ENCODE measurements at places on chromosomes 1 and 21.

DNA sequence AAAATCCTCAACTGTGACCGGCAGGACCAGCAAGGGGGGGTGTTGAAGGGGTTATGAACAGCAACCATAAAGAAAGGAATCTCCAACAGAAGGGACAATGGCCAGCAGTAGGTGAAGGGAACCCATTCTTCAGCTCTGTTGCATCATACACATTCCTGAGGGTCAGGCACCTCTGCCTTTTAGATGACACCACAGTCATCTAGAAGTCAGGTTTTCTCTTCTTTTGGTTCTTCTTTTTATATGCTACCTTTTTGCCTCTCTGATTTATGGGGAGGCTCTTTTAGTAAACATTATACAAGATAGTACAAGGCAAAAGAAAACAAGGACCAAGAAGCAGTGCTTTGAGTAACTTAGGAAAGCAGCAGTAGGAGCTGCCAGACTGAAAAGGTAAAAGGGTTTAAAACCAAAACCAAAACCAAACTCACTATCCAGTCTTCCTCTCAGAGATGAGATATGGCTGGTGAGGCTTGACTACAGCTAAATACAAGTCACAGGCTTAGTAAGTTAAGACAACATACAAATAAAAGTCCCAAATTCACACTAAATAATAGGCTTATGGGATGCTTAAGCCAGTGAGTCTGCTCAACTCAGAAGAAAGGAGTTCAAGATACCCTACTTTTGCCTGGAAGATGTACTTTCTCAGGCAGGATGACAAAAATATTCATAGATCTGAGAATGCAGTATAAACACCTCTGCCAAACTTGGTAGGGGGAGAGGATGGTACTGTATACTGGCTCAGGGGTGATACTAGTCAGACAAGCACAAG is 4.1 kb downstream of the TEX38 start:
- no peak for DNase-seq

- peak; percentile 60 for DNase-seq
Observed at GRCh38 chr21:34274001-34274400, 89.8 kb upstream of the KCNE2 start.

GRCh38 chr1:158119976-158120653 is 60.6 kb upstream of the CD1D start:
- DNase-seq = no peak

DNA sequence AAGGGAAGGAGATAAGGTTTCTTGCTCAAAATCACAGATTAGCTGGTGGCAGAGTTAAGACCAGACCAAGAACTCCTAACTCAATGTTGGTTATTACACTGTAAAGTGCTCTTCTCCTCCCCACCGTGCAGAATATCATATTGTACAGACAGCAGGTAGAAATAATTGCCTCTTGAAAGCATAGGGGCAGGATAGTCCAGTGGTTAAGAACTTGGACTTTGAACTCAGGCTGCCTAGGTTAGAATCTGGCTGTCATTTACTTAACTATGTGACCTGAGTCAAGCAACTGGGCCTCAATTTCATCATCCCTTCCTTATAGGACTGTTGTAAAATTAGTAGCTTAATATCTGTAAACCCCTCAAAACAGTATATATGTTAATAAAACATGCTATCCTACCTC is 114.9 kb upstream of the HIVEP3 start:
- no peak for DNase-seq
